K562 (cell line): ENCODE measurements at places on chromosomes 11 and 22.

DNA sequence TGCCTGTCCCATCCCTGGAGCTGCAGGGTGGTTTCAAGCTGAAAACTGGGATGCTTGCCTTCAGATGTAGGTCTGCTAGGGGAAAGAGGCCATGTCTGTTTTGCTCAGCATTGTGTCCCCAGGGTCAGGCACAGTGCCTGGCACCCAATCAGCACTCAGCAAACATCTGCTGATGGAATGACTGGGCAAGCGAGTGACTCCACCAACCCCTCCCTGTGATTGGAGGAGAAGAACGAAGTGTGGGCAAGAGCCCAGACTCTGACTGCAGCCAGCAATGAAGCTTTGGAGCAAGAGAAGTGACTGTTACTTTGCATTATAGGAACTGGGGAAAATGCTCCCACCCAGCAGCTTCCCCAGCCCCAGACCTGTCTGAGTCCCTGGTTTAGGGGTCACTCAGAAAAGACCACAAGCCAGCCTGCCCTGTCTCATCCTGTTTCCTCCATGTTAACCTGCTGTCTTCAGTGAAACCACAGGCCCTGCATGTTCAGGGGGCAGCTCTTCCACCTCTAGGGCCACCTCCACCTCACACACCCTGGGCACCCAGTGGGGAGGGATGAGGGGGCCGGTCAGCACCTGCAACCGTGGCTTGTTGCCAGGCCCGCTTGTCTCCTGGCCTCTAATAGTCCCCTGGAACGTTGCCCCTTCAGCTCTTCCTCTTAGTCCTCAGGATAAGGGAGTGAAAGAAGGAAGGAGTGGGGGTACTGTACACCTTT lies 147.4 kb downstream of the TRIM29 start:
- DNase-seq = no peak

DNA sequence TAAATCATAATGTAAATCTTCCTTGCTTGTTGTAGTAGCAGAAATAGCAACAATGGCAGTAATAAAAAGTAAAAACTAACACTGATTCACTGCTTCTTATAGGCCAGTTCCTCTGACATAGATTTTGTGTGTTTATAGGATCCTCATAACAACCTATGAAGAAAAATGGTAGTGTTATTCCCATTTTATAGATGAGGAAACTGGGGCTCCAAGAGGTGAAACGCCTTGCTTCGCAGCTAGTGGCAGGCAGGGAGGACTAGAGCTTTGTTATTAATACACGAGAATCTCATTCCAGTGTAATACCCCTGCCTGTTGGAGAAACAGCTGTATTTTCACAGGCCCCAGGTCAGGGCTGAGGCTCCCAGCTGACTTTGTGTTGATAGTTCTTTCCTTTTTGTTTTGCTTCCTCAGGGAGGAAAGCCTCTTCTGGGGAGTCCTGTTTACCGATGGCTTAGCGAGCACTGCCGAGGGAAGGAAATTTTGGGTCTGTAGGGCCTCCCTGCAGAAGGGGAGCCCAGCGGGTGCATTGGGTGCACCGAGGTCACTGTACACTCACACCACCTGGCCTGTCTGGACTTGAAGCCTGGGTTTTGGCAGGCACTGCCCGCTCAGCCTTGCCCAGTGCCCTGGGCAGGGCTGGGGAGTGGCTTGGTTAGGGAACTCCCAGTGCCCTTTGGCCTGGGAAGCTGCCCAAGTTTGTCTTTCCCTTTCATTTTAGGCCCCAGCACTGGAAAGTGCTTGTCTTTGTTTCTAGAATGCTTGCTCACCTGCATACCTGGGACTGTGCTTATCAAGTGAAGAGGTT lies 13.5 kb downstream of the KIAA1671 start:
- no peak for DNase-seq

GRCh38 chr11:94964934-94965333 lies 8.4 kb downstream of the CWC15 start:
- peak; percentile 25 for DNase-seq

DNA sequence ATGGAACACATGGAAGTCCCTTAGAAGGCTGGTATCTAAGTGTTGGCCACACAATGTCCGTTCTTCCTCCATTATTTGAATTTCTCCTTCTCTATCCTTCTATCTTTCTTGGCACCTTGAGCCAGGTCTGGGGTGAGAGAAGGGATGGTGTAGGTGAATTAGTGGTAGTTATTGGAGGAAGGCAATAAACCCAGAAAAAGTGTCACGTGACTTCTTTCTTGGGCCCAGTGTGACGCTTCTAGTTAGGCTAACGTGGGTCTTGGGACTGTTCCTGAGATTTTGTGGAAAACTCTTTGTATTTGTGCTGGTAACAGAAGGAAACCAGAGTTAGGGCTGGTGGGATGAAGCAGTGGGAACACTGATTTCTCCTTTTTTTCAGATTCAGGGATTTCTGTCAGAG lies 53.1 kb upstream of the ELF5 start:
- no peak for DNase-seq

DNA sequence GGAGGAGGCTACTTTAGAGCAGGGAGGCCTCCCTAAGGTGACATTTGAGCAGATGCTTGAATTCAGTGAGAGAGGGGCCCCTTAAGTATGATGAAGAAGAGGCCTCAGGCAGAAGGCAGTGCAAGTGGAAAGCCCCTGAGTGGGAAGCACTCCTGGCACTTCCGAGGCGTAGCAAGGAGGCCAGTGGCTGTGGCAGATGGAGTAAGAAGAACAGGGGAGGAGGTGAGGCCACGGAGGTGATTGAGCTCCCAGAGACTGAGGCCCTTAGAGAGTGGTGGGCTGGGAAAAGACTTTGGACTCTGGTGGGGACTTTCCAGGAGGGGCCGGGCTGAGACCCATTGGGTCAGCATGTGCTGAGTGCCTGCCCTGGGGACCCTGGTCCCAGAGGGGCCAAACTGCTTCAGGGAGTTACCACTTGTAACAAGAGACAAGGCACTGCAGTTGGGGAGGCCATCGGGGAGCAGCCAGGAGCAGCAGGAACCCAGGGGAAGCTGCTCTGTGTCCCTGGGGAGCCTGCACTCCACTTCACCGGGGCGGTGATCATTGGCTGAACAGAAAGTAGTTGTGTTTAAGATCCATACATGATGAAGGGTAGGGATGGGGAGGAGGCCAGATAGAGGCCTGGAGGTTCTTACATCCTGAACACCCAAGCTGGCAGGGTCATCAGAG lies 2.5 kb upstream of the CENPM start:
- no peak for DNase-seq

DNA sequence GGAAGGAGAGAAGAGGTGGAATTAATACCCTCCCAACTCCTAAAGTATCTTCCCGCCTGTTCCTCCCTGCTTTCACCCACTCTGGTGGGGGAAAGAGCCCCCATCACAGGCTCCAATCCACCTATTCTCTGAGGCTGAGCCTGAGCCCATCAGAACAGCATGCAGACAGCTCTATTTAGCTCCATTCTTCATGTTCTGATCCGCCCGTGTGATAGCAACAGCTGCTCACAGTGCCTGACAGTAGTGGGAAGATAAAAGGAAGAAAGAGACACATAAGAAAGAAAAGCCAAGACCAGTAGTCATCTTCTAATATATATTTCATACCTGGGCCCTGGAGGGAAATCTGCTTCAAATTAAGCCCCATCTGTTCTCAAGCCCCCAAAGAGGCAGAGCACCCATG lies 80.3 kb upstream of the AKIP1 start:
- no peak for DNase-seq

DNA sequence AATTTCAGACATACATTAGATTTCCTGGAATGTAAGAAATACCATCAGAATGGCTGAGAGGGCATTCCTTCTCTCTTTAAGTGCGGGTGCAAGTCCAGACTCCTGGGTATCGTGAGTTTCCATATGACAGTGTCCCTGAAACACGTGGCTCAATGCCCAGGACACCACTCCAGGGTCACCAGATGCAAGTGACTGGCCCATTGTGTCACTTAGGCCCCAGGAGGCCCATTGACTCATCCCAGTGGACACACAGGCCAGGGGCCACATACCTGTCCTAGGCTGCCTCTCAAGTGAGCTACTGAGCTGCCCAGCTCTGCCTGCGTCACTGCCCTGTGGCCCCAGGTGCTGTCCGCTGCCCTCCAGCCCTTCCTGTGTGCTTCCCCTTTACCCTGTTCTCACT lies 18.5 kb downstream of the FBLN1 start:
- no peak for DNase-seq

DNA sequence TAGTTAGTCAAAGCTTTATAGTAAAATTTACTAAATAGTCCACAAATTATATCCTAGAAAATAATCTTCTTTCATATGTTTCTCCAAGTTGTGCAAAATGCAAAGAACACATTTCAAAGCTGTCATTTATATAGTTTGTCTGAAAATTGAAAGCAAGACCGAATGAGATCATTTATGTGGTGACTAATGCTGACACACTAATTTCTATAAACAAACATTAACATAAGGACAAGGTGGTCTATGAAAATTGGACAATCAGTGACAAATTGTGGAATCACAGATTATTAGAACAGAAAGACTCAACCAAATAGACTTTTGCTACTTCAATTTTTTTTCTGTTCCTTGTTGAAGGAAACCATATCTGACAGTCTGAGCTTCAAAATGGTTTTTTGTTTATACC lies 1056.1 kb downstream of the LRRC4C start:
- DNase-seq = no peak

GRCh38 chr11:2567026-2567671 lies 122.3 kb downstream of the KCNQ1 start:
- DNase-seq = no peak

GRCh38 chr11:11967669-11968510 lies 40.5 kb downstream of the DKK3 start:
- DNase-seq = no peak

- DNase-seq = no peak
Measured at GRCh38 chr11:12270215-12270797, 107.1 kb upstream of the PARVA start.

- no peak for DNase-seq
Measured at GRCh38 chr11:88478136-88478815, 140.7 kb upstream of the CTSC start.

DNA sequence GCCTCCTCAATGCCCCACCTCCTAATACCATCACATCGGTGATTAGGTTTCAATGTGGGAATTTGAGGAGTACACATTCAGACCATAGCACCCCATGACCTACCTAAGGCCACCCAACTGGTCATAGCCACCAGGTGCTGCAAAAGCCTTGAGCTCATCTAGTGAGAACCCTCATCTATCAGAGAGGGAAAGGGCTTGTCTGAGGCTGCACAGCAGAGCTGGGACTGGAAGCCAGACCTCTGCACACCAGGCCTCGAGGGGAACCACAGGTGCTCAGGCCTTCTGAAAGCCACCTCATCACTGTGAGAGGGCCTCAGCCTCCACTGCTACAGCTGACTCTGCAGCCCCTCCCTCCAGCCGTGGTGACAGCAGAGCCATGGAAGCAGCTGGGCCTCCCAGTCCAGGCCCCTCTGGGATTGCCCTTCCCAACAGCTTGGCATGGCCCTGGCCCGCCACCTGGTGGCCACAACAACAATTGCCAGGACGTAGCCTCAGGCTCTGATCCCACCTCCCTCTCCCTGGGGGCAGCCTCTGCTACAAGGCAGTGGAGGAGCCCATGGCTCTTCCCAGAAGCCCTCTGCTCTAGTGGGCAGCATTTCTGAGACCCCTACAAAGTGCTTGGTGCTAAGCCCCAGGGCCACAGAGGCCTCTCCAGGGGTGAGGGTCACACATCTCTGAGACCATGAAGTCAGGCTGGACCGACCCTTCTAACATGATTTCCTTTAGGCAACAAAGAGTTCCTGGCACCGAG lies 41.0 kb upstream of the PRDM11 start:
- peak; percentile 75 for DNase-seq

DNA sequence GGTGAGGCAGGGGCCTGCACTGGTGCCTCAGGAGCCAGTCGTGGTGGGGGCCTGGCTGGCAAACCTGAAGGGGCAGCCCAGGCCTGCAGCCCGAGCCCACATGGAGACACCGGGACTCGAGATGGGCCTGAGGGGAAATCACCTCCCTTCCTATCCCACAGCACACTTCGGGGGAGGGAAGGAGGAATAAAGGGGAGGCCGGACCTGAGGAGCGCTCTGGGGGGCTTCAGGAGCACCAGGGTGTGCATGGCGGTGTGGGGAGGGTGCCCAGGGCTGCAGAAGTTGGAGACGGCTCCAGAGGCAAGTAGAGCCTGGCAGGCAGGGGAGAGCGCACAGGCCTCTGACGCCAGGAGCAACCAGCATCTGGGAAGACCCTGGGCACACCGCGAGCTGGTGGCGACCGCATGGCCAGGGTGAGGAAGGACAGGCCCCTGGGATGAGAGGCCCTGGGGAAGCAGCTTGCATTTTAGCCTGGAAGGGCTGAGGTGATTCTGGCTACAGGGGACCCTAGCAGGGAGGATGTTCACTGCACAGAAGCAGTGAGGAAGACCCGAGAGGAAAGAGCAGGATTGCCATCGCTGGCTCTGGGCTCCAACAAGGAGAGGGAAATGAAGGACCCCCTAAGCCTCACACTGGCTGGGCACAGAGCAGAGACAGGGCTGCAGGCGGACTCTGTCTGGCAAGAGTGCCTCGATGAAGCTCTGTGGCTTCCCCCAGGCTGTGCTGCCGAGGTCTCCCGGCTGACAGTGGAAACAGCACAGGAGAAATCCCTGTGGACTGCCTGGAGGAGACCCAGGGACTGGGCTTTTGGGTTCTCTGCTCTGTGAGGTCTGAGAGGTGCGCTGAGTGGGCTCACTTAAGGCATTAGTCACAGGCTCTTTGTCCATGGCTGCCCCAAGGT lies 457.7 kb downstream of the BRD1 start:
- no peak for DNase-seq

GRCh38 chr11:111370902-111371578 lies 8.0 kb downstream of the POU2AF1 start:
- DNase-seq = no peak

GRCh38 chr11:82771781-82772180 lies 38.1 kb upstream of the FAM181B start:
- DNase-seq = no peak

DNA sequence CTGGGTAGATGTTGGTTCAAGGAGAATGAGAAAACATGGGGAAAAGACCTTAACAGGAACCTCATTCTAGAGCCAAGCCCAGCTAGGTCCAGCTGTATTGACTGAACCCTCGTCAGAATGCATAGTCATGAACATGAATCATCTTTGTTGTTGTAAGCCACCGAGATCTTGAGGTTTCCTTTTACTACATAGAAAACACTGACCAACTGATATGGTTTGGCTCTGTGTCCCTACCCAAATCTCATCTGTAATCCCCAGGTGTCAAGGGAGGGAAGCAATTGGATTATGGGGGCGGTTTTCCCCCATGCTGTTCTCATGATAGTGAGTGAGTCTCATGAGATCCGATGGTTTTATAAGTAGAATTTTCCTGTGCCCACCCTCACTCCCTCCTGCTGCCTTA lies 19.4 kb upstream of the PHOX2A start:
- DNase-seq = peak; percentile 29

DNA sequence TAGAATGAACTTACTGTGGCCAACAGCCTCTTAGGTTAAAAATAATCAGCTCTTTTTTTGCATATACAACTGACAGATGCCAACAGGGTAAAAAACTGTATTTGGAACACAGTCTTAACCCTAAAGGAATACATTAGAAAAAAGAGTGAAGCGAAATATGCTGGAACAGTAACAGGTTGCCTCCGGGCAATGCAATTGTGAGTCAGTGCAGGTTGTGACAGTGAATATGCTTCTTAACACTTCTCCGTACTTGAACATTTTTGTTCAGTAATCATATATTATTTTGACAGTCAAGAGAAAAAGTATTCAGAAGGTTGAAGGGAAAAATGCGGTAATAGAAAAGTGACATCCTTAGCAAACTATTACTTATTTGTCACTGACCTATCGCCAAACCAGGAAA lies 98.5 kb downstream of the DBX1 start:
- DNase-seq = no peak
